ENCODE measurements at places on chromosomes 2 and 18.

DNA sequence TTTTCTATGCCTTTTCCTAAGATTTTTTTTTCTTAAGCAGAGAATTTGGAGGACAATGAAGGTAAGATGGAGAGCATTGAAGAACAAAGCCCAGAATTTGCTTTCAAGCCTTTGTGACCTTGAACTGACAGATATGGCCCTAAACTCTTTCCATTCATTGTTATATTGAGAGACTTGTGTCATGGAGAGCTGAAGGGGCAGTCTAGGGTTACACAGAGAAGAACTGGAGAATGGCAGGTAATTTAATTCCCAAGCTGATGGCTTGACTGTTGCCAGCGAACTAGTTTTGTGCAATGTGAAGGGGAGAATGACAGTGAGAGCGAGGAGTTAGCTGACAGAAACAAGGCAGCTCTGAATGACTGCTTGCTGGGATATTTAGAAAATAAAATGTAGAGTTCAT is 1344.2 kb downstream of the LRP1B start:
- DNase-seq: no peak

GRCh38 chr2:61255580-61256437 is 93.8 kb downstream of the C2orf74 start:
- DNase-seq: no peak

GRCh38 chr2:9889812-9890261 is 46.6 kb downstream of the TAF1B start:
- DNase-seq: no peak

DNA sequence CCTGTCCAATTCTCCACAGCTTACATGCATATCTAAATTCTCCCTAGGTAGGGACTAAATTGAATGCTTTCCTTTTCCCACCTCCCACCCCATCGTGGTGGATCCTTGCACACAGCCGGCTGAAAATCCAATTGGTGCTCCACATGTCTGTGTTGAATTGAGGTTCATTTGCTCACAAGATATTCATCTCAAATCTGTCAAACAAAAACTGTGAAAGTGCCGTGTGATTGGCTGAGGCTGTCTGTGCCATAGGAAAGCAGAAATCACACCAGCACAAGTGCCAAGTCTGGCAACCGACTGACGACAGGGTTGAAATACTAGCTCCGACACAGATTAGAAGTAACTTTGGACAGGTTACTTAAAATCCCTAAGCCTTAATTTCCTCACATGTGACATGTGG is 823.3 kb downstream of the TDRD15 start:
- DNase-seq: no peak

- no peak for DNase-seq
Measured at GRCh38 chr2:187188783-187189631, 259.0 kb downstream of the CALCRL start.

- DNase-seq: no peak
Measured at GRCh38 chr18:79479761-79480161, 84.0 kb downstream of the NFATC1 start.

DNA sequence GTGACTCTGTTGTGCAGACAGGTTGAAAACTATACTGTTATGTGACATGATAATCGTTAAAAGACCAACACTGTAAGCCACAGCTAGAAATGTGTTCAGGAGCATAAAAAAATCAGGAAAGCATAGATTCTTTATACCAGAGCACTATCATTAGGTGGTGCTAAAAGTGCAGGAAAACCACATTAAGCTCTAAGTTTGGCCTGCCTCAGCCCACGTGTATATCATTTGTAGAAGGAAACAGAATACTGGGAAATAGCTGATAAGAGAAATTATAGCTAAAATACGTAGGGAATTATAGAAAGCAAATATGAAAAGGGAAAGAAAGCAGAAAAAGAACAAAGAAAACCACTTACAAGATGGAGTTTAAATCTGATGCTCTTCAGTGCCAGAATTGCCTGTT is 26.5 kb upstream of the C2orf74 start:
- DNase-seq: no peak

DNA sequence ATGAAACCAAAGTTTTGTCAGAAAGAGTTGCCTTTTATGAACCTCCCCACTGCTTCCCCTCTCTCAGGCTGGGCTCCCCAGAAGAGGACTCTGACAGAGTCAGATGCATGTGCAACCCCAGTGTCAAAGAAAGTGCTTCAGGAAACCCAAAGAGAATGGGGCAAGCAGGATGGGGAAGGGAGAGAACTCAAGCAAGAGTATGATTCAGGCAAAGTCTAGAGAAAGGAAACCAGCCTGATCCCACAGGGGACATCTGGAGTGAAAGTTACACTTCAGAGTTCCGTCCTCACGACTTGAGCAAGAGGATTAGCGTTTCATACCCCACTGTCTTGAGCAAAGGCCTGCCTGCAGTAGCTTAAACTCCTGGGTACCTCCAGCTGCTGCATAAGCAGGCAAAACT is 51.8 kb upstream of the EPC2 start:
- DNase-seq: no peak

DNA sequence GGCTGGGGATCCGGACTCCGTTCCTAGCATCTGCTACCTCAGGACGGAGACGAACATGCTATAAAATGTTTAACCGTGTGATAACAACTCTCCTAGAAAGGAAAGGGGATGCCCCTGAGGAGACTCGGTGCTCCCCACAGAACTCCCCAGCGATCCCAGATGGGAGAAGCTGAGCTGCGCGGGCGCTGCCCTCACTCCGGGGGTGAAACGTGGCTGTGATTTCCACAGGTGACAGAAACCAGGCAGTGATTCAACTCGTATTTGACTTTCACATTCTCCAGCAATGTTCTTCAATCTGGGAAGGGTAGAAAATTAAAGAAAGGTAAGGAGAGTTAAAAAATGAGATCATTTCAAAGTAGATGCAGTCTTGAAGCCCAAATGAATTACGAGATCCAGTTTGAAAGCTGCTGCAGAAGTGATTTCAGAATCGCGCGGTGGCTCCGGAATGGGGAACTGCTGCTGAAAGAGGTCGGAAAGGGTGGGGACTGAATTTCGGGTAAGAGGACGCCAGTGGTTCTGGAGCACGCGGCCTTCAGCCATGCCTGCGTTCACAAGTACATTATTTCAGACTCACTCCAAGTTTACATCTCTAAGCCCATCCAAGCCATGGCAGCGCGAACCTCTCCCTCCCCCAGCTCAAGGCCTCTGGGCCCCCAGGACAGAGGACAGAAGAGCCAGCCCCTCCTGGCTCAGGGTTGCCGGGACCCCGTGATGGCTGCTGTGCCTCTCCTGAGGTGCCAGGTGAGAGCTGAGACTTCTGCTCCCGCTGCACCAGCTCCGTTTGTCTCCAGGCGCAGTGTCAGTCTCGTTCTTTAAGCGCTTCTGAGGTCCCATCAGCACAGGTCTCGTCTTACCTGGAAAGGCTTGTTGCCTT is 39.5 kb downstream of the ADNP2 start:
- DNase-seq: no peak

- no peak for DNase-seq
Measured at GRCh38 chr2:61537277-61537949, 743 bp downstream of the XPO1 start.

GRCh38 chr18:79495591-79496071 is 99.9 kb downstream of the NFATC1 start:
- no peak for DNase-seq

DNA sequence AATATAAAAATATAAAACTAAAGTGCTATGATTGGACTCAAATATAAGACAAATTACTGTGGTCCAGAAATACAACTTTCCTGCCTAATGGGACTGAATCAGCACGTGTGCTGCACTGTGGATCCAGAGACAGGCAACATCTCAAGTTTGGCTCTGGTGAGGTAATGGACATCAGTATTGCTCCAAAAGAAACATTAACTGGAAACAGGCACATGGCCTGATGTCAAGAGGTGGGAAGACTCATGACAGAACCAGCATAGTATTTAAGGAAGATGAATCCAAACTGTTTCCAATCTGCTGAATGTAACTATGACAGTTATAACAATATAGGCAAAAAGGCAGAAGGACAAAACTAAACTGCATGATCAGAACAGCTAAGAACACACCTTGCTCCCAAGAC is 354.6 kb downstream of the FSIP2 start:
- no peak for DNase-seq

DNA sequence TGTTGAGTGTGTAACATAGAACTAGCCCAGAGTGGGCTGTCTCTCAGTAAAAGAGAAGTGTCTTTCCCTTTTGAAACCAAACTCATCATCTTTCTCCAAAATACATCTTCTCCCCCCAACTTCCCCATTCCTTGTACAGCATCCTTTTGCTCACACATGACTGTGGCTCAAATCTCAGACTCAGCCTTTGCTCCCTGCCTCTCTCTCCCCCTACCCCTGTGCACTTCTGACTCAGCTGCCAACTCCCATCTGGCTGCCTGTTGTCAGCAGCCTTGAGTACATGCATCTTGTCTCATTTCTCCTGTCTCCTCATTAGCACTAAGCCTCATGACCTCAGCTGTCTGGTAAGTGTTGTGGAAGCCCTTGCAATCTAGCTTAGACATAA is 18.1 kb upstream of the MGAT4A start:
- DNase-seq: no peak

GRCh38 chr18:78319961-78320360 is 659.7 kb upstream of the SALL3 start:
- no peak for DNase-seq

DNA sequence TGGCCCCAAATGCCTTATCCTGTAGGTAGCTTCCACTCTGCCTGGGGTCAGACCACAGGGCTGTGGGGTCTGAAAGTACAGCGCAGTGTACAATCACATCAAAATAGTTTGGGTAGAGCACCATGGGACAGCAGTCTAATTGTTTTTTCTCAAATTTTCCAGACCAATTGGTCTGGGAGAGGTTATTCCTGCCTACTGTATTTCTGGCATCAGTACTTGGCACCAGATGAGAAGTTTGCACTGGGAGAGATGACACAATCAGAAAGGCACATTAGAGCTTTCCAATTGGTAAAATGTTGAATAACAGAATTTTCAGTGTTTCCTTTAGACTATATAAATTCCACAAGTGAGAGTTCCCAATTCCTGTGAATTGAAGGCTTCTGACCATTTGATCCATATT is 30.9 kb upstream of the LRRTM1 start:
- DNase-seq: no peak

- no peak for DNase-seq
Measured at GRCh38 chr18:13615432-13615861, 110.9 kb downstream of the FAM210A start.

- DNase-seq: no peak
Measured at GRCh38 chr18:61953161-61953560, 60.4 kb upstream of the RNF152 start.

DNA sequence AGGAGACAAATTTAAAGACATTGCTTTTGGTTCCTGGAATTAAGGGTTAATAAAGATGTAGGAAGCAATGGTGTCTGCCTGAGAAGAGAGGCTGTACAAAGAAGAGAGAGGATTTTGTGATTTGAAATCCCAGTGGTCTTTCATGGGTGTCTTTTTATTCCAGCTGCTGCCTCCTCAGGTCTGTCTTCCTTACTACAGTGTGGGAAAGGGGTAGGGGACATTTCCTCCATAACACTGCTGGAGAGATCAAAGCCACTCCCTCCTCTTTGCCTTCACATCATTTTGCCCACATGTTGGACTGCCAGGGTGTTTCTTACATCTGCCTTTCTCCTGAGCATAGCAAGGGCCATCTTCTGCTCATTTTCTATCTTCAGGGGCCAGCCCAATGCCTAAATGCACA is 348.5 kb downstream of the EN1 start:
- no peak for DNase-seq

GRCh38 chr2:233519787-233520611 is 46.6 kb downstream of the USP40 start:
- no peak for DNase-seq

GRCh38 chr18:76699923-76700322 is 122.4 kb upstream of the ZNF236 start:
- DNase-seq: no peak

- no peak for DNase-seq
Measured at GRCh38 chr2:100670232-100670631, 107.4 kb downstream of the PDCL3 start.

DNA sequence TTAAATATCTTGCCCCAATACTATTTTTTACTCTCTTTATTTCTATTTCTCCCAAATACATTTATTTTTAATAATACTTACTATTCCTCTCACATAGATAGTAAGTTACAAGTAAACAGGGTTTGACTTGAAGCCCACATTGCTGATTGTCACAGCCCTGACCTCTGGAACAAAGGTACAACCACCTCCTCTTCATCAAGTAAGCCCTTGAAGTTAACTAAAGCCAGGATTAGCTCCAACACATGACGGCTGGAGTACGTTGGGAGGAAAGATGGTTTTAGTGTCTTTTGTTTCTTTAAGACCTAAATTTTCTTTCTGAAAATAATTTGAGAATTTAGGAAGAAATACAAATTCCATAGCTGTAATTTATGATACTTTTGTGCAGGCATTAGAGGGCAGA is 949 bp downstream of the MYOM1 start:
- no peak for DNase-seq

All from stimulated activated CD4-positive, alpha-beta T cell treated with anti-CD3 and anti-CD28 coated beads, Interleukin-2, amount 100 ng/mL, for 24 hours (primary cell).